ENCODE measurements at places on chromosomes 2 and 18.

- no peak for DNase-seq
These were observed 30.7 kb upstream of the TXNDC2 start for GRCh38 chr18:9854801-9855676.

DNA sequence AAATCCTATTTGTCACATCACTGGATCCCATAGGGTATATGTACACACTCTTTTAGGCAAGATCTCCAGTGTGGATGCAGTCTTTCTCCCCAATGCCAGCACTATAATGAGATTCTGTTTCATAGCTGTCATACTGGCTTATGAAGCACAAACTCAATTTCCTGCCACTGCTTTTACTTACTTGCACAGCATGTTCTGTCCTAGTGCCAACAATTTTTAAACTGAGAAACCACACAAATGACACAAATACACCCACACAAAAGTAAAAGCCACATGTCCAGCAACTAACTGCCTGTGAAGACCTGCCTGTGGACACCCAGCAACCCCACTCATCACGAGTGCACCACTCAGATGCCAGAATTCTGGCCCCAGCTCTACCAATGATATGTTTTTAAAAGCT is 29.6 kb upstream of the RNU4ATAC start:
- DNase-seq: no peak

- DNase-seq: no peak
These were observed 315.0 kb upstream of the SMIM21 start for GRCh38 chr18:75742516-75742915.

- peak; percentile 16 for DNase-seq
These were observed 285.6 kb downstream of the AGAP1 start for GRCh38 chr2:235779444-235779896.

DNA sequence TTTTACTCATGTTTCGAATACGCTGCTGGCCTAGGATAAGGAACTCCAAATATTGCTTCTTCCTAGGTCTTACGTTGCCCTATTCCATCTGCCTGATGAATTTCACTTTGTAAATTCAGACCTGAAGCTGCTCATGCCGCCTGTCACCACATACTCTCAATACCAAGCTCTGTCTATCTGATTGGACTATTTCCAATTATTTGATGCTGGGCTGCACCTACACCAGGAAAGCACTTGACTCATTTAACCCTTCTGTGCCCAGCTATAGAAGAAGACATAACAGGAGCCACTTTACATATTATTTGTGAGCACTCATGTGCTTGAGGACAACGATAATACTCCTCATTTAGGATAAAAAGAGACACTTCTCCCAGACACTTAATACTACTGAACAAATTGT is 1293.9 kb upstream of the LRRTM1 start:
- DNase-seq: no peak

GRCh38 chr2:223909001-223909741 is 36.0 kb downstream of the WDFY1 start:
- no peak for DNase-seq

- no peak for DNase-seq
These were observed 7.6 kb upstream of the SERPINB12 start for GRCh38 chr18:63534615-63535014.

Data from COR-L47 (cell line).